ENCODE measurements at places on chromosomes 6 and 20.

GRCh38 chr20:37677969-37678861 lies 15.6 kb upstream of the CTNNBL1 start:
- DNase-seq, result no peak

DNA sequence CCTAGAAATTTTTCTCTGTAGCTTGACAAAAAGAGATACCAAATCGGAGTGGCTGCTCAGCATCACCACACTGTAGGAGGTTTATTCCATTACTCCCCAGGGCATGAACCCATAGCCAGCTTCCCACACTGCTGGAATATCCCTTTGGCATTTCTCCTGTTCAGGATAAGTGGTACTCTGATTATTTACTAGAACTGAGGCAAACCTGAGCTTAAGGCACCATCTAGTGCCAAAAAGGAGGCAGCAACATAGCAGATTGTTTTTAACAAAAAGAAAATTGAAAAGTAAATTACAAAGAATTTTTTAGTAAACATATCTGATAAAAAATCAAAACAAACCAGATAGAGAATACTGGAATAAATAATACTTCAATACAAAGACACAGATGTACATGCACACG lies 181.7 kb downstream of the WDR27 start:
- DNase-seq, result no peak

- no peak for DNase-seq
Observed at GRCh38 chr20:44099832-44100231, 87.2 kb downstream of the JPH2 start.

GRCh38 chr6:34465531-34466241 lies at the start of gene PACSIN1:
Gene PACSIN1, plus strand, starts transcription at chr6:34466076. Its CDS starts 60,230 bp downstream, at chr6:34526306.
- DNase-seq, result no peak

- DNase-seq, result no peak
Observed at GRCh38 chr20:59094576-59094975, 52.0 kb upstream of the PRELID3B start.

GRCh38 chr6:149202952-149203351 lies 114.6 kb upstream of the TAB2 start:
- no peak for DNase-seq

- DNase-seq, result no peak
Observed at GRCh38 chr6:15026832-15027231, 219.0 kb upstream of the JARID2 start.

GRCh38 chr6:15754035-15754705 lies 91.3 kb upstream of the DTNBP1 start:
- no peak for DNase-seq

- no peak for DNase-seq
Observed at GRCh38 chr6:110653381-110653780, 161.9 kb downstream of the CDK19 start.

DNA sequence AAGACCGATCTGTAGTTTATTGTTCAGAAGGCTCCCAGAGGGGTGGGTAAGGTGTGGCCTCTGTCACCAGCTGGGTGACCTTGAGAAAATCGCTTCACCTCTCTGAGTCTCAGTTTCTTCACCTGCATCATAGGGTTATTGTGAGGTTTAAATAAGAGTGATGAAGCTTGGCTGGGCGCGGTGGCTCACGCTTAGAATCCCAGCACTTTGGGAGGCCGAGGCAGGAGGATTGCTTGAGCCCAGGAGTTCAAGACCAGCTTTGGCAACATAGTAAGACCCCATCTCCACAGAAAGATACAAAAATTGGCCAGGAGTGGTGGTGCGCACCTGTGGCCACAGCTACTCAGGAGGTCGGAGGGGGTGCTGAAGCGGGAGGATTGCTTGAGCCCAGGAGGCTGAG lies 36.0 kb downstream of the VSTM2L start:
- no peak for DNase-seq

- DNase-seq, result peak; percentile 73
Observed at GRCh38 chr6:158072083-158072721, 90.5 kb downstream of the SYNJ2 start.

- DNase-seq, result no peak
Observed at GRCh38 chr6:56278171-56278591, 30.8 kb upstream of the COL21A1 start.

DNA sequence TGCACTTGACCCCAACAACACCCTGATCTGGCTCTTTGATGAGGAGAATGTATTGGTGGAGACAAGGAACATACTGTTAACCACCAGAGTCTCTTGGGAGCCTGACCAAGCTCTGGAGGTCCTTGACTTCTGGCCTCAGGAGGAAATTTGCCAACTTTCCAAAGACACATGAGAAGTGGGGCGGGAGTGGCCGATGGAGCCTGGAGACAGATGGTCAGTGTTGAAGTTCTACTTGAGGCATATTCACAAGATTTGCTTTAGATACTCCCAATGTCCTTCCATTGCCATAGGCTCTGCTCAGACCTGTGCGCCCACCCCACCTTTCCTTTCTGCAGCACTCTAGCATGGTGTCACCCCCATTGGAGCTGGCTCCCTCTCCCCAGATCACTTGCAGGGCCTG lies 241.0 kb downstream of the SLC24A3 start:
- DNase-seq, result no peak

DNA sequence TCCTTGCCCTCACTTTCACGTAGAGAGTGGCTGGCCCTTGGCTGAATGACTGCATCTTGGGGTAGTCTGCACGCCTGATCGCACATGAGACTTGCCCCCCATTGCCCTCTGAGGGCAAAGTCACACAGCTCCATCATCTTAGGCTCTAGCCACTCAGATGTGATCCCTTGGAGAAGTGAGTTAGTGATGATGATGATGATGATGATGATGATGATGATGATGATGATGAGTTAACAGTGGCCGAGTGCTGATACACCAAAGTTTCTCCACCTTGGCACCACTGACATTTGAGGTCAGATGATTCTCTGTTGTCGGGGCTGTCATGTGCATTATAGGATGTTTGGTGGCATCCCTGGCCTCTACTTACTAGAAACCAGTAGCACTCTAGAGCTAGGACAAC lies 84.0 kb downstream of the PREX1 start:
- no peak for DNase-seq

GRCh38 chr6:13924949-13925881 lies at the start of gene RNF182:
Gene RNF182, plus strand, starts transcription at chr6:13924952. Its CDS starts 52,168 bp downstream, at chr6:13977120.
- DNase-seq, result no peak

GRCh38 chr20:34526466-34526865 lies 10.2 kb downstream of the DYNLRB1 start:
- no peak for DNase-seq

DNA sequence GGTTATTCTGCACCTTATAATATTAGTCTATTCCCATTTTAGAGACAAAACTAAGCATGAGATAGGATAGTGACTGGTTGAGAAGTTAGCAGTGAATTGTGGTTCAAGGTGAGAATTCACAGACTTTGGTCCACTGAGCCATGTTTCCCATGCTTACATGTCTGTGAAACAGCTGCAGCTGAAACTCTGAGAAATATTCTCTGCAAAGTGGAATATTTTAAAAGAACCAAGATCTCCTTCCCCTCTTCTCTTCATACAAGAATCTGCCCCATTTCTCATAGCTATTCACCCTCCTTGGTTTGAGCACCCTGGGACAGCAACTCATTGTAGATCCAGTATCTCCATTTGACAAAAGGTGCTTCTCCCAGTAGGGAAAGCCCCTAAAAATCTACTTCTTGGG lies 70.2 kb upstream of the TMEM170B start:
- no peak for DNase-seq

- DNase-seq, result no peak
Observed at GRCh38 chr6:16933532-16933931, 168.3 kb upstream of the STMND1 start.

- DNase-seq, result peak; percentile 98
Observed at GRCh38 chr6:134373282-134373922, 55.5 kb upstream of the SGK1 start.

DNA sequence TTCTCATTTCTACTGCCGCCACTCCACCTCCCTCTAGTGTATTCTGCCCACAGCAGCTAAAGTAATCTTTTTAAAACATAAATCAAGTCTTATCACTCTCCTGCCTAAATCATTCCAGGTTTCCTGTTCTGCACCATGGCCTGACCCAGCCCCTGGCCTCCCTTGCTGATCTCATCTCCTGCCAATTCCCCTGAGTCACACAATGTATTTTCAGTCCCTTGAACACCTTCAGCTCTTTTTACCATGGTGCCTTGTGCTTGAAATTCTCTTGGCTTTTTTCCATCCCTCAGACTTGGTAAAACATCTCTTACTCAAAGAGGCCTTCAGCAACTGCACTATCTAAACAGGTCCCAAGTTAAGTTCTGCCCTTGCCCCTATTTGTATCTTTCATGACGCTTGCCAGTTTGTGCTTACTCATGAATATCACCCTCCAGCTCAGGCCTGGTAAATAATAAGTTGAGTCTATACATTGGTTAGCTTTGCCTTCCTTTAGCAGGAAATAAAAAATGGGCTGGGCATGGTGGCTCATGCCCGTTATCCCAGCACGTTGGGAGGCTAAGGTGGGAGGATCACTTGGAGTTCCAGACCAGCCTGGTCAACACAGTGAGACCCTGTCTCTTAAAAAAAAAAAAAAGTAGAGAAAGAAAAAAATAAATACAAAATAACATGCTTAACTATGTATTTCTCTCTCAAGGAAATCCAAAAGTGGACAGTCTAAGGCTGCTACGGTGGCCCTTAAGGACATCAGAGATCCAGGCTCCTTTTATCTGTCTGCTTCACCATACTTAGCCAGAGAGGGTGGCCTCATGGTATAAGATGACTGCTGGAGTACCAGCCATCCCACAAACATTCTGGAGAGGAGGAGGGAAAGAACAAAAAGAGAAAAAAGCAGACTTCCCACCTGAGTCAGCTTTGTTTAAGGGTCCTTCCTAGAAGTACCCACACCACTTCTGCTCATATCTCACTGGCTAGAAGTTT lies 62.2 kb downstream of the ARFGEF2 start:
- DNase-seq, result no peak

DNA sequence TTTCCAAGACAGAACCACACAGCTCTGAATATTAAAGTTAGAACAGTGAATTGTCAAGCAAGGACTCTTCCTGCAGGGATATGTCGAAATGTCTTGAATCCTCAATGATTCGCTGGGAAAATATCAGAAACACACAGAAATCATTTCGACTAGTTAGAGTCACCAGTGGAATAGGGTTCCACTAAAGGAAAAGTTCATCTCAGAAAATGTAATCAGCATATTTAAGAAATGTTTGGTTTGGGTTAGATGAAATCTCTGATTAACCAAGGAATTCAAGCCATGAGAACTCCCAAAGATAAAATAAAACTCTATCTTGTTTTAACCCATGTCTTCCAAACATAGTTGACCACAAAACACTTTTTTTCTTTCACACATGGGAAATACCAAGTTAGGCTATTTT lies 621.0 kb upstream of the NRSN1 start:
- no peak for DNase-seq

DNA sequence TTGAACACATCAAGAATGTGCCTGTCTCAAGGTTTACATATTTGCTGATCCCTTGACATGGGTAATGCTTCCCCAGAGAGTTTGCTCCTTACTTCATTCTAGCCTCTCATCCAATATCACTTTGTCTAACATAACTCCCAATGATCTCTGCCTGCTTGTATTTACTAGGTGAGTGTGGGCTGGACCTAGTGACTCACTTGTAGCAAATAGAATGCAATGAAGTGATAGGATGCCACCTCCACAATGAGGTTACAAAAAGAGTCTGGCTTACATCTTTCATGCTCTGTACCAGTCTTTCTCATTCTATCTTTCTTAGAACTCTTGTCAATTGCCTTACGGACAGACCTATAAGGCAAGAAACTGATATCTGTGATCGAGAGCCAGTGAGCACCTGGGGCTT lies 44.9 kb upstream of the TMEM200A start:
- DNase-seq, result no peak

GRCh38 chr6:67887747-67888545 lies 747.1 kb upstream of the ADGRB3 start:
- DNase-seq, result no peak

- peak; percentile 36 for DNase-seq
Observed at GRCh38 chr20:24935766-24936525, 13.1 kb upstream of the CST7 start.

- DNase-seq, result no peak
Observed at GRCh38 chr20:50838322-50838625, 43.4 kb downstream of the BCAS4 start.

DNA sequence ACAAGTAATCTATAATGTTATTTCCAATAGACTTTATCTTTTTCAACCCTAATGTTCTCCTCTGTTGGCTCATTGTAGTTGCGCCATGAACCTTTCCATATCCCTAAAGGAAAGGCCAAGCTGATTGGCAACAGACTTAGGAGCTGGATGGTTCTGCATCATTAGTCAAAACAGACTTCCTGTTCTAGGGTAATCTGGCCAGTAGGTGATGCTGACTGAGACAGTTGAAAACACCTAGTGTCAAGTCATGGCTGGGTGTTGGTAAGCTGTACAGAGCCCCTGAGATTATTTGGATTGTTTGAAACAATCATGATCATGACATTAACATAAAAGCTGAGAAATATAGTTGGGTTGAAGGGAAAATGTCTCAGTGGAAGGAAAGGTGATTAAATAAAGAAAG lies 231.4 kb downstream of the PHACTR1 start:
- DNase-seq, result no peak

- DNase-seq, result peak; percentile 77
Observed at GRCh38 chr20:48962976-48963771, 41.7 kb downstream of the ARFGEF2 start.

- DNase-seq, result no peak
Observed at GRCh38 chr6:138336221-138336620, 41.5 kb upstream of the SMIM28 start.

DNA sequence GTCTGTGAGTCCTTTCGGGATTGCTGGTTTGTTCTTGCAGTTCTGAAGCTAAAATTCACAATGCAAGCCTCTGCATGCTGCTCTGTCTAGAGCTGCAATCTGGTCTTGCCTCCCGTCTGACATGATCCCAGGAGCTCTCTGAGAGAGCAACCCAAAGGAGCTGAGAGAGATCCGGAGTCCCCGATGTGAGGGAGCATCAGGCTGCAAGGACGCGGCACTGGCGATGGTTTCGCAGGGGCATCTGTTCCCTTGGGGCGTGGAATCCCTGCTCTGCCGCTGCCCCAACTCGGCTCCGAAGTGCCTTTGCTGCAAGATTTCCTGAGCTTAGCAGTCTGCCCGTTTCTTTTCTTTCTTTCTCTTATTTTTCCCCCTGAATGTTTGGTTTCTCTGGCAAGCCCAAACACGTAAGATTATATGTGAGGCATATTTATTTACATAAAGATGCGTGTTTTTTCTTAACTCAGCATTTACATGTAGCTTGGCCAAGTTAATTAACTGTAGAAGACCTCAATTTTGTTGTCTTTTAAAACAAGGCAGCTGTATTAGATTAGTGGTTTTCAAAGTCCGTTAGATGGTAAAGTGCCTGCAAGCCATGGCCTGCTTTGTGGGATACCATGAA lies 873.0 kb downstream of the KIF16B start:
- no peak for DNase-seq

DNA sequence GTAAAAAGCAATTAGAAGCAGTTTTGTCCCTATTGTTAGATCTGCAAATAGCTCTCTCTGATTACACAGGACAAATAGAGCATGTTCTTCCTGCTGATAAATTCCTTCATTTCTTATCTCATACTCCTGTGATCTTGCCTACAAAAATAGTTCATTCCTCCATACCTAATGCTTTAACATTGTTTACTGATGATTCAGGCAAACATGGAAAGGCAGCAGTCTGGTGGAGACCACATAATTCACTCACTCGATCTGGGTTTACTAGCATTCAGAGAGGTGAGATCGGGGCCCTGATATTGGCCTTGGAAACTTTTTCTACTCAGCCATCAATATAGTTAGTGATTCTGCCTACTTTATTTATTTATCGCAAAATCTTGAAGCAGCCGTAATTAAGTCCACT lies 20.2 kb downstream of the HLA-DPA1 start:
- no peak for DNase-seq

GRCh38 chr20:25248786-25249172 lies 894 bp downstream of the PYGB start:
- DNase-seq, result no peak

GRCh38 chr6:27052731-27053082 lies 194.8 kb upstream of the PRSS16 start:
- DNase-seq, result no peak

Data from inflammatory macrophage (primary cell).